Tongue (tissue), 3 donors: ENCODE measurements at places on chromosomes 4 and X.

- DNase-seq: no peak
Observed at GRCh38 chr4:21380861-21381260, 567.7 kb downstream of the KCNIP4 start.

DNA sequence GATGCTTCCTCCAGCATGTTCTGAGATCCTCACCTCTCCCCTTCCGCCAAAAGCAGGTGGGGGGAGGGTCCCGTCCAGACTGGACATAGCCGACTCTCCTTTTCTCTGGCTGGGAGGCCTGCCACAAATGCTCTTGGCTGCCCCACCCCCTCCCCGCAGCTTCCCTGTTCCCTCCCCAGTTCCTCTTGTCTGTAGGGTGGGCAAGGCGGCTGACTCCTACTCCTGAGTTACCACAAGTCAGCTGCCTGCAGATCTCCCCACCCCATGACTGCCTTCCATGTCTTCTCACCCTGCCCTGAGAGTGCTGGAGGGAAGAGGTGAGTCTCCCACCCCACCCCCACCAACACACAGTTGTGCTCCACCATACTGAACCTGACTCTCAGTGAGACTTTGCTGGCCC lies 2.9 kb downstream of the ATP6AP1 start:
- no peak for DNase-seq

DNA sequence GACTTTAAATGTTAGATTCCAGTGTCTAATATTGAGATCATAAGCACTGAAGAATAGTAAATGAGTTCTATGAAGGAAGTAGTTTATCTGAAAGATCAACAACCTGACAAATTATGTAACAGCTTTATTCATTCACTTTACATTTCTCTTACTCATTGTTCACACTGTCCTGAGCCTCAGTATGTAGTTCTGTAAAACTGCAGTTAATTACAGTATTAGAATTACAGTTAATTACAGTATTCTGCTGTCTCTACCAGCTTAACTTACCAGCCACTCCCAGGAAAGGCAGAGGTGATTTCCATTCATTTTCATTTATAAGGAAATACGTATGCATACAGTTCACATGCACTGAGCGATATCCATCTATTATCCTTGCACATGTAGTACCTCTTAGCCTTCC lies 32.7 kb downstream of the NFKB1 start:
- no peak for DNase-seq

DNA sequence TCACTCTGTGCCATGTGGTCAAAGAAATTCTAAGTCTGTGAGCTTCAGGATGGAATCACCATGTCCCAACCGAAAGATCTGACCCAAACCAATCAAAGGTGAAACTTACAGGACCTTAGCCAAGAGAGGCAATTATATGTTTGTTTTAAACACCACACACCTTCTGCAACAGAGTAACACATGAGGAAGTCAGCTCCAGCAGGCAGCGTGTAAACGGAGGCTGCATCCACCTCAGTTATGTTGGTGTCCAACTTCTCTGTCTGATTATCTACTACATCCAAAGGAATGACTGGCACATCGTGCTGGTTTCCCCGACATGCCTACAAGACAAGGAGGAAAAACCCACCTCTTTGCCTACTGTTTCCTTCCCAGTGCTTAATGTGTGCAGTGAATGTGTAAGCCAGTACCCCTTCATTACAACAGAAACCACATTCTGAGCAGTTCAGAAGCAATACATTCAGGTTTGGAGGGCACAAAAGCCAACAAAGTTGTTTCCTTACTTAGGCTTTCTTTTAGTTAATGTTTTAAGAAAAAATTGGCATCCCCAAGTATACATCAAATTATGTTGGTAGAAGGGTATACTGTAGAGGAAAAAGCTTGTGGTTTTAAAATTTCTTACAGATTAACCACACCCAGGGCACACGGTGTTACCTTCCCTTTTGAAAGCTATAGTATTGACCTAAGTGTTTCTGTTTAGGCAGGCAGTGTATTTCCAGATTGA lies 12.4 kb downstream of the CASP6 start:
- DNase-seq: no peak

DNA sequence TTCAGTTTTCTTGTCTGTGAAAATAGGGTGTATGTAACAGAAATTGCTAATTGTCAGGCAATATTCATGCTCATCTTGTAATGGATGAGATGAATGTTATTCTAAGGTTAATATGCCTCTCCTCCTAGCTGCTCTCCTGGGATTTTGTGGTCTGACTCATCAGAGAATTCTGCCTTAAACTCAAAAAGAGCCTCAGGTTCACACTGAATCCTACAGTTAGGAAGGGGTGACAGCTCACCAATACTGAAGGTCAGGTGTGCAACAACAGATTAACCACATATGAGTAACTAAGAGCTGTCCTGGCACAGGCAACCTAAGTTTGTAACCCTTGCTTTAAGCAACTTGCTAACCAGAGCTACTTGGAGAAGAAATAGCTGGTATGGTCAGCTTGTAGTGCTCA lies 197.7 kb downstream of the SPATA18 start:
- DNase-seq: no peak

GRCh38 chr4:3807822-3808496 lies 41.8 kb downstream of the ADRA2C start:
- DNase-seq: no peak

GRCh38 chr4:15914736-15915135 lies 23.8 kb downstream of the FGFBP1 start:
- DNase-seq: no peak

GRCh38 chr4:126762663-126763247 lies 870.0 kb upstream of the INTU start:
- no peak for DNase-seq

GRCh38 chrX:52865343-52865998 lies 2.4 kb downstream of the XAGE3 start:
- no peak for DNase-seq

DNA sequence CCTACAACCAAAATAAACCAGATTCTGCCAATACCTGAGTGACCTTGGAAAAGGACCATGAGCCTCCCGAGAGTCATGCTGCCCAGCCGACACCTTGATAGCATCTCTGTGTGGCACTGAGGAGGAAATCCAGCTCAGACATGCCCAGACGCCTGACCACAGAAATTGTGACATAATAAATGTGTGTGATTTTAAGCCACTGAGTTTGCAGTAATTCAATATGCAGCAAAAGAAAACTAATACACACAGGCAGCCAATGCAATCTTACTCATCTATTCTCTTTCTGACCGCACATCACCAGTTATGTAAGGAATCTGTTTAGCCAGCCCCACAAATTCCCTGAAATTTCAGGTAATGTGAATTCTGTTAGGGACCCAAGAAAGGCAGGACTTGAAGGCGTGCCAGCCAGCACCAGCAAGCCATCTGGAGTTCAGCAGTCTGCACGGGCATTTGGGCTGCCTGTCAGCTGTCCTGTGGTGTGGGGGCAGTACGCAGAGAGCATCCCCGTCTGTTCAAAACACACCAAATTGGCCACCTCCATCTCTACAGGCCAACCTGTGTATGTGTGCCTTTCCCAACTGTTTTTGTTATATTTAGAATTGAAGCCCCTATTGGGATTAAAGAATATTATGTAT lies 176.4 kb downstream of the NLGN4X start:
- DNase-seq: peak; percentile 7

DNA sequence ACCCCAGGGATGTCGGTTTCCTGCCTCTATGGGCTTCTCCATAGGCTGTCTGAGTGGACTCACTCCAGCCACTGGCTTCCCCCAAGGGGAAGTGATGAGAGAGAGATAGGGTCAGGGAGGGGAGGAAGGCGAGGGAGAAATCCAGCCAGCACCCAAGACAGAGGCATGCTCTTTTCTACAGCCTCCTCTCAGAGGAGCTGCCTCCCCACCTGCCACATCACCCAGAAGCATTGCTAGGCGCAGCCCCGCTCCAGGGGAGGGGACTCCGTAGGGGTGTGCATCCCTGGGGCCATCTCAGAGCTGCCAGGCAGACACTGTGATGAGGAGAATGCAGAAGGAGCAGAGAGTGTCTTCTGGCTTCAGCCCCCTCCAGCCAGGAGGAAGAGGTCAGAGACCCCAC lies 109.5 kb upstream of the NKX1-1 start:
- DNase-seq: no peak

GRCh38 chrX:19924285-19924684 lies 36.9 kb upstream of the SH3KBP1 start:
- no peak for DNase-seq

DNA sequence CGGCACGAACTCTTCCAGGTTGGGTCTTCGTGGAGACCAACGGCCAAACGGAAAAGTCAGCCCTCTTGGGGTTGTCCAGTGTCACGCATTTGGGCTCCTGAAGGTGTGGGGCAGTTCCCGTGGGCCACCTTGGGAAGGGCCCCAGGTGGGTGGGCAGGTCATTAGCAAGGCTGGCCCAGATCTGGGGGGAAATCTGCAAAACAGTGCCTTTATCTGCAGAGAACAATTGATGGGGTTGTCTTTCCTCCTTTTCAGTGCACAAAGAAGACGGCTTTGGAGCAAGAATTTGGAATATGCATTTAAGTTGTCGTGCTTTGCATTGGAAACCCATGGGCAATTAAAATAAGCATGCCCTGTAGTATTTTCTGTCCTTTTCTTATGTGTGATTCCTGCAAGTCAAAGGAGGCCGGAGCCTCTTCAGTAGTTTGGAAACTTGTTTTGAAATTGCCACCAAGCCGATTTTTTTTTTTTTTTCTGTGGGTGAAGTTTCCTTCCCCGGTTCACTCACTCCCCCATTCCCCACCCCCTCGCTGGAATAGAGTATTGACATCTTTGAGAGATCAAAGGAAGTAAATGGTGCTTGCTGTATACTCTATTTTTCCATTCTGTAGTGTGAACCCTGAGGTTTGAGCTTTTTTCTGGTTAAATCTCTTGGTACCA lies 9.8 kb downstream of the ZIC3 start:
- DNase-seq: no peak

DNA sequence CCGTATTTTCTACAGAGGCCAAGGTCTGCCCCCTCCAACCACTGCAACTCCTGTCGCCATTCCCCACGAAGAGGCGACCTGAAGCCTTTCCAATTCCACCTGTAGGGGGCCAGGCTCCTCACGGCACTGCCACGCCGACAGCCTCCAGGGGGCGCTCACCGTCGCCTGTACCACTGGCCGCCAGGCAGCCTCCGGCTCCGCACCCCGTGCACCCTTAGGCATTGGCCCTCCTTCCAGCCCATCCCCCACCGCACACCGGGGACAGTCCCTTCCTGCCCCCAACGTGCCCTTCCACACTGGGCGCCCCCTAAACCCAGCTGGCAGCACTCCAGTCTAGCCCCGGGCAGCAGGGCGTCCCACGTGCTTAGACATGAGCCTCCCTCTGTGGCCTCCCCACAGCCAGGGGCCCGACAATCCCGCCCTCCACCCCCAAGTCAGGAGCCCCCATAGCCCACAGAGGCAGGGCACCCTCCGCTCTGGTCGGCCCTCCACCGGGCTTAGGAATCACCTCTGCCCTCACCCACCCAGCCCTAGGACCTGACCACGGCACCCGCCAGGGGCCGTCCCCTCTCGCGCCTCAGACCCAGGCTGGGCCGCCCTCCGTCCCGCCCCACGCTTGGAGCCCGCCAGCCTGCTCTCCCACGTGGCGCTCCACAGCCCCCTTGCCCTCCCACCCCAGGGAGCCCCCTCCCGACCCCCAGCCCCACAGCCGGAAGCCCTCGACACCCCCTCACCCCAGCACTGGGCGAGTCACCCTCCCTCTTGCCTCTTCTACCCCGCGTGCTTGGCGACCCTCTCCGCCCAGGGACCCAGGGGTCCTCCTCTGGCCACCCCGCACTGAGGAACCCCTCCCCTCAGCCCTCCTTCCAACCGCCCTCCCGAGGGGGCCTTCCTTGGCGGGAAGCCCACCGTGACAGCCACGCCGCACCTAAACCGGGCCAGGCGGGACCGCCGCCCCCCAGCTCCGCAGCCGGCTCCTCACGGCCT lies 711 bp downstream of the PNMA6E start:
- no peak for DNase-seq

DNA sequence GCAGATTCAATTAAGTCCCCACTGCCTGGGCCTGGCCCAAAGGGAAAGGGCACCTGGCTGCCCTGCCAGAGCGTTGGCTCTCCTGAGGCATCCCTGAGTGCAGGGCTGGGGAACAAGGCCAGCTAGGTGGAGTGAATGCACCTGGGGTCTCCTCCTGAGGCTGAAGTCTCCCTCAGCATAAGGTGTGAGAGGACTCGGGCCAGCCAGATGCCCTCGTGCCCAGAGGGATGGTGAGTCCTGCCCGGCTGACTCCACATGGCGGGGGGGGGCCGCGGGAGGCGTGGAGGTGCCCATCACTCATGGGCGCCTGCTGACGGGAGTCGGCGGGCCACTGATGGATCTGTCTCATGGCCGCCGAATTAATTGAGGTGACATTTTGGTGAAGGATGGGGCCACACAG lies 87.8 kb downstream of the GATB start:
- no peak for DNase-seq

GRCh38 chrX:97268182-97268680 lies 384.5 kb downstream of the RPA4 start:
- no peak for DNase-seq

DNA sequence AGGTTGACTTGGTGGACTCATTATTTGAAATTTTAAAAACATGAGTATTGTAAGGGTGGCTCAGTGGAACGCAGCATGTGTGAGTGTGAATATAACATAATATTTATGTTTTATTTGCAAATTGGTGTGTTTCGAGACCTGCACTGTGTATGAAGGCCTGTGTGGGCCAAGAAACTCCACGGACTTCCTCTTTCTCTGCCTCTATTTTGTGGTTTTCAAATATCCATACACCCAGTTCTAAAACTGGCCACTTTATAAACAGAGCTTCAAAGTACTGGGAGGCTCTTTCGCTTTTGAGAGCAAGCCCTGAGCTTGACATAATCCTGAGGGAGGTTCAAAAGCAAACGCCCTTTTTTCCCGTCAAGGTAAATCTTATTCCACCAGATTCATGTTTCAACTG lies 187.7 kb downstream of the GPAT3 start:
- no peak for DNase-seq

DNA sequence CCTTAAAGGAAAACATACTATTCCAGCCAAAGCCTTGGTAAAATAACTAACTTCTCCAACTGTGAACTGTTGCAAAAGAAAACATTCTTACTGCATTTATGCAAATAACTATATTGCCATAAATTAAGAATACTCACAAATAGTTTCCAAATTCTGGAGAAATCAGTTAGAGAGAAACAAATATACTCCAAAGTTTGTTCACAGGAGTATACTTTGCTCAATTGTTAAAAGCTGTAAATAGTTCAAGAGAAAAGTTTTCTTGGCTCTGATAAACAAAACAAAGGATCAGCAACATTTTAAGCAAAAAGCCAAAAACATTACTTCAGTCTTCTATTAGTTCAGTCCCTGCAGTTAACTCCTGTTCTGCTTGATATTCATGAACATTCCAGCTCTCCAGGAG lies 83.0 kb downstream of the EIF4E start:
- DNase-seq: no peak

GRCh38 chrX:46620505-46620904 lies 46.9 kb downstream of the CHST7 start:
- no peak for DNase-seq

- peak; percentile 21 for DNase-seq
Observed at GRCh38 chrX:21781976-21782375, 24.1 kb upstream of the SMPX start.

GRCh38 chrX:71210816-71211215 lies 12.2 kb upstream of the GJB1 start:
- DNase-seq: no peak
